Kidney glomerular epithelial cell (primary cell): ENCODE measurements at places on chromosomes 13 and 19.
A peak's percentile ranks its signal among the peaks of the same experiment; 100 is the strongest.

- no peak for DNase-seq
Measured at GRCh38 chr13:113483504-113484293, 6.8 kb downstream of the DCUN1D2 start.

DNA sequence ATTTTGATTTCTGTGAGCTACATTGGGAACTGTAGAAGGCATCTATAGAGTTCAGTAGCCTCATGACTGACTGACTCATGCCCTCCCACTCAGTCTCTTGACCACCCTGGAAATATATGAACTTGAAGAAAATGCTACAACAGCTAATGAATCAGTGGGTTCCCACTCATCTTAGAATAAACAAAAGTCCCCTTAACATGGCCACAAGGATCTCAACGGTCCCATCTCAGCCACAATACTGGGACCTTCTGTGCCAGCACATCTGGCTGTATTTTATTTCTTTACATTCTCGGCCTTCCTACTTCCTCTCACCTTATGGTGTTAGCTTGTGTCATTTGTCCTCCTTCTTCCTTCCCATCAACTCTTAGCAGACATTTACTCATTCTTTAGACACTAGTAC lies 619.8 kb downstream of the DCT start:
- no peak for DNase-seq

DNA sequence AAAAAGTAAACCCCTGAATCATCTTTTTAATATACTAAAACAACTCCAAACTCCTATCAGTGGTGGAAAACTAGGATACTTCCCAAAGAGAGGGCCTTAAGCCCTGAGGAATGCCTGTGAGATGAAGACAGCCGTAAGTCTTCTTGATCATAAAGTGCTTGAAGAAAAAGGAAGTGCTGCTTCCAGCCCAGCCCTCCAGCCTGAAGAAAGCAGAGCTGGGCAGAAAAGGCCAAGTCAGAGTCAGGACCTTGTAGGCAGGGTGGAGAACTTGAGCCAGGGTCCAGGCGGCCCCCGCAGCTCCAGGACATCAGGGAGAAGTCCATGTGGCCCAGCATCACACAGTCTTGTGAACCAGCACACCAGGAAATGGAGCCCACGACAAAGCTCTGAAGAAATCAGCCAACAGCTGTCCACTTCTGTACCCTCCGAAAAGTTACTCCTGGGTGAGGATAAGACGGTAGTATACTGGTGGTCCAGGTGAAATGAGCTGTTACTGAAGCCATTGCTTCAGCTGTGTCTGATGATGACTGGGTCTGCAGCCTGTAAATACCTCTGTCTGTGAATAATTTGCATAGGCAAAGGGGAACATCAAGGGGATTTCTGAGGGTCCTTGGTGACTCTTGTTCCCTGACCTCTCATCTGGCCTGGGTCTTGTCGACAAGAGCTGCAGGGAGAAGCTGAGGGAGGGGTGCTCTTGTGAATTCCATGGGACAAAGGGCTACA lies 18.7 kb upstream of the CRYL1 start:
- no peak for DNase-seq

- no peak for DNase-seq
Measured at GRCh38 chr19:17680230-17680722, 7.9 kb downstream of the UNC13A start.

DNA sequence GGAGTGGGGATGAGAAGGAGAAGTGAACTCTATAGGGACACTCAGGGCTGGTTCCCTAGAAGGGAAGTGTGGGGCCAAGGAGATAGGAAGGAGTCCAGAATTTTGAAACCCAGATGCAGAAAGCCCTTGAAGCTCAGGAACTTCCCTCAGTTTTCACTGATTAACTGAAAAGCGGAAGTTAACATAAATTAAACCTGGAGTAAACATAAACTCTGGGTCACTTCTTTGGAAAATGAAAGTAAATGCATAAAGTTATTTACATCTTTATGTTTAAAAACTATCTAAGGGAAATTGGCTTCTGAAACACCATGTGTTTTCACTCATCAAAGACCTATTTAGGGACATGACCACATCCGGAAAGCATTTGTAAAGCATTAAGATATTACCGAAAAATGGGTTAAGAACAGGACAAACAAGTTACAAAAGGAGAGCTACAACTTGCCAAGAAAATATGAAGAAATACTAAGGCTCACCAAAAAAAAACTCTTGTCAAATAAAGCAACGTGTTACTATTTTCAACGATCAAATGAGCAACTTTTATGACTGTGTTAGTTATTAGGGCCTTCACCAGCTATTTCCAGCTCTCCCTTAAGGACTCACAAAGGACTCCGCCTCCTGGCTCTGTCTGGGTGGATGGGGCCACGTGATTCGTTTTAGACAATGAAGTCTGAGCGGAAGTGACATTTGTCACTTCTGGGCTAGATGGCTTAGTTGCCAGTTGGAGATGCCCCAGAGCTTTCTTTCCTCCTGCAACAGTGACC lies 439.1 kb upstream of the ZNF507 start:
- no peak for DNase-seq

GRCh38 chr13:76293346-76293745 lies 592.9 kb downstream of the KCTD12 start:
- peak; percentile 91 for DNase-seq

DNA sequence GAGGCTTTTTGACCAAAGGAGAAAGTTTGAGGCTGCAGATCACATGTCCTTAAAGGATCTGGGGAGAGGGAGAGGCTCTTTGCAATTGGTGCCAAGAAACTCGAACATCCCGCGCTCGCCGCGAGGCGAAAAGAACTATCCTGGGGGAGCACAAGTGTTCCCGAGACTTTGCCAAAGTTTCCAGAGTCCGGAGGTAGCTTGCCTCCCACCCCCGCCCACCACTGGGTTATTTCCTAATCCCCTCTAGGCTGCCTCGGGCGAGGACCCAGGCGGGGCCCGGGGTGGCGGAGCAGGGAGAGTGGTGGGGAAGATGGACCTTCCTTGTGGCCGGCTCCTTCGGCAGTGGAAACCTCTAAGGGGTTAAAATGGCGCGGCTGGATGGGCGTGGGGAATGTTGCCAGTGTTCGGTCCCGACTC lies 114.5 kb downstream of the KCNRG start:
- DNase-seq, result no peak

DNA sequence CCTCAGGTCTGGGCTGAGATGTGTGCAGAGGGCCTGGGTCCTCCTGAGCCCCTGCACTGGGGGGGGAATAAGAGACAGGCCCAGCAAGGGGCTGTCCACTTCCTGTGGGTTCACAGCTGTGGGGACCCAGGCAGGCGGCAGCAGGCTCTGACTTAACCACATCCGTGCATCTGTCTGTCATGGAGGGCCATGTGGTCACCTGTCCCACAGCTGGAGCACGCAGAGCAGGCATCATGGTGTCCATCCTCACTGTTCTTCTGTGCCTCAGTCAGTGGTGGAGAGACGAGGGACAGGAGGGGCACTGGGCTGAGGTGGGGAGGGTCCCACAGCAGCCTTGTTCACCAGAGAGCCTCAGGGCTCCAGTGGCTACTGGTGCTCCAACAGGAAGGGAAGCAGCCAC lies 16.3 kb upstream of the KIR3DL3 start:
- no peak for DNase-seq

- DNase-seq, result no peak
Measured at GRCh38 chr13:32267836-32268439, 47.2 kb downstream of the ZAR1L start.

- DNase-seq, result no peak
Measured at GRCh38 chr13:25932365-25932764, 119.5 kb downstream of the SHISA2 start.

GRCh38 chr19:56474308-56474707 lies 2.8 kb downstream of the ZNF667 start:
- DNase-seq, result no peak

- no peak for DNase-seq
Measured at GRCh38 chr19:17205237-17206140, 9.7 kb upstream of the USE1 start.

DNA sequence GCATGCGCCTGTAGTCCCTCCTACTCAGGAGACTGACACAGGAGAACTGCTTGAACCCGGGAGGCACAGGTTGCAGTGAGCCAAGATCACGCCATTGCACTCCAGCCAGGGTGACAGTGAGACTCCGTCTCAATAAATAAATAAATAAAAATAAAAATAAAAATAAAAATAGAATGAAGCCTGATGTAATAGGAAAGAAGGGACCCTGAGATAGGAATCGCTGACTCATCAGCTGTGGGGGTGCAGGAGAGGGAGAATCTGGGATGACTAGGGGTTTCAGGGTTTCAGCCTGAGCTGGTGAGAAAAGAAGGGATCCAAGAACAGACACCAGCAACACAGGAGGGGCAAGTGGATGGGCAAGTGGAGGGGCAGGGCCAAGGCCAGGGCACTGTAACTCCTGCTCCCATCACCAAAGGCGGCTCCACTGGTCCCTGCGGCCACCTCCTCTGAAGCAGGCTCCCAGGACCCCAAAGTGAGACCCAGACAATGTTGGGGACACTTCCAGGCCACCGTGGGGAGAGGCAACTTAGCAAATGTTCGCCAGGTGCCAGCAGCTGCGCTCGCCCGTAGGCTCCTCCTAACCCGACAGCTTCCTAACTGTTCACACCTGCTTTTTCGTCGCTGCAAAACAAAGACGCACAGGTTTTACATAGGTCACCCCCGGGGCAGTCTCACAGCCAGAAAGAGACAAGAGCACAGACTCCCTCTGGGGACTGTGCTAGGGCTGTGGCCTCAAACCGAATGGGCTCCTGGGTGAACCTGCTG lies 1.2 kb downstream of the HAUS8 start:
- DNase-seq, result no peak

DNA sequence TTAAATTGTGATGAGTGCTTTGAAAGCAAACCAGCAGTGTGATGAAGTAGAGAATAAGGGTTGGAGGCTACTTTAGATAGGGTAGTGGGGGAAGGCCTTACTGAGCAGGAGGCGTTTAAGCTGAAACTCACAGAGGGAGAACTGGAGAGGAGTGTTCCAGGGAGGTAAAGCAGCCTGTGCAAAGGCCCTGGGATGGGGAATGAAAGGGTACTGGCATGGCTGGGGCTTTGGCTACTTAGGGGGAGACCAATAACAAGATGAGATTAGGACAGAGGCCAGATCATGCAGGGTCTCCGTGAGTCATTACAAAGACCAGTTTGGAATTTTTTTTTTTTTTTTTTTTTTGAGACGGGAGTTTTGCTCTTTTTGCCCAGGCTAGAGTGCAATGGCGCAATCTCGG lies 1.1 kb downstream of the PPP5C start:
- DNase-seq, result no peak

DNA sequence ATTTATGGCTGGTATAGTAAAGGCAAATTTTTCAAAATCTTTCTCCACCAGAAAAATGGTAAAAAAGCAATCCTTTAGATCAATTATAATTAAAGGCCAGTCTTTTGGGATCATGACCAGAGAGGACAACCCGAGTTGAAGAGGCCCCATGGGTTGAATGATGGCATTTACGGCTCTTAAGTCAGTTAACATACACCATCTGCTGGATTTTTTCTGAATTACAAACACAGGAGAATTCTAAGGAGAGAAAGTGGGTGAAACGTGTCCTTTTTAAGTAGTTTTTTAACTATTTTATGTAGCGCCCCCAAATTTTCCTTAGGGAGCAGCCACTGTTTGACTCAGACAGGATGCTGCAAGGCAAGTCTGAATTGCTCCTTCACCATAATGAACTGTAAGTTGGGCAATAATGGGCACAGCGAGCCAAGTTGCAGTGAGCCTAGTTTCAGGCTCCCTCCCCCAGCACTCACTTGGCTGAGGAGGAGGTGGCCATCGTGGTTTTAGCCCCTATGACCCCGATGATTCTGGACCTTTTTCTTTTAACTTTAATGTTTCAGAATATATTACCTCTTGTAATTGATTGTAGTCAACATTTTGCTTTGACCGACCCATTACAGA lies 13.6 kb upstream of the ZNF611 start:
- no peak for DNase-seq

- DNase-seq, result peak; percentile 100
Measured at GRCh38 chr13:105442949-105443699, 1092.3 kb downstream of the EFNB2 start.

- peak; percentile 58 for DNase-seq
Measured at GRCh38 chr19:40365613-40366401, 17.3 kb downstream of the PLD3 start.

GRCh38 chr13:43787997-43788396 lies 1.2 kb upstream of the ENOX1 start:
- DNase-seq, result no peak

GRCh38 chr13:66962953-66963352 lies 267.2 kb downstream of the PCDH9 start:
- no peak for DNase-seq

GRCh38 chr13:68998056-68998455 lies 1109.6 kb upstream of the ATXN8OS start:
- no peak for DNase-seq

GRCh38 chr13:74056801-74057542 lies 77.2 kb downstream of the KLF12 start:
- DNase-seq, result no peak

DNA sequence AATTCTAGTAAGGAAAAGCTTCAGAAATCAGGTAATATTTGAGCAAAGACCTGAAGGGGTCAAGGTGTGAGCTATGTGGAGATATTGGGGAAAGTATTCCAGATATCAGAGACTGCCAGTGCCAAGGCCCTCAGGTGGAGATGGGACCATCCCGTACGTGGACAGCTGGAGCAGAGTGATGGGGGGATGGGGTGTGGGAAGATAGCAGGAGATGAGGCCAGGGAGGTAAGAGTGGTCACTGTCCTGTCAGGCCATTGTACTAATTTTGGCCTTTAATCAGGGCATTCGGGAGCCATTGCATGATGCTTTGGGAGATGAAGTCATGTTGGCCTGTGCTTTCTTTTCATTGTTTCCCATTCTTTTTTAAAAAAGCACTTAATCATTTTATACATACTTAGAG lies 13.1 kb upstream of the GPR18 start:
- no peak for DNase-seq

DNA sequence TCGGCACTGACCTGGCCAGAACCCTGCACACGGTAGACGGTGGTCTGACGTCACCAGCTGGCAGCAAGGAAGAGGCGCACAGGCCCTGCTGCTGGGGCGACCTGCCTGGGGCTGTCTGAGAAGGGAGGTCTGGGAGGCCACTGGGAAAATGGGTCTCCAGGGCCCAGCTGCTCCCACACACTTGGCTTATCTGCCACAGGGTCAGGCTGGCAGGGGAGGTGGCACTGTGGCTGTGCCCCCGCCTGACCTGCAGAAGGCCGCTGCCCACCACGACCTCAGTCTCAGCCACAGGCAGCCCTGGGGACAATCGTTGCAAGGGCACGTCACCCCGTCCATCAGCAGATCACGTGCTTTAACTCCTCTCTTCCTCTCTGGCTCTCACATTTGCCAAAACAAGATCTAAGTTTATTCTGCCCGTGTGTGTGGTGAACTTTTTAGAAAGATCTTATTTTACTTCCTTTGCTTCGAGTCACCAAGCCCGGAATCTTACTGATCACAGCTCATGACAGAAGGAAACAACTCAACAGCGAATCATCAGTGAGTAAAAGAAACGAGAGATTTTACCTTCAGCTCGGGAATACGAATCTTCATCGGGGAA lies 45.2 kb upstream of the RANBP3 start:
- DNase-seq, result peak; percentile 28

- no peak for DNase-seq
Measured at GRCh38 chr13:51767100-51767499, 36.9 kb downstream of the DHRS12 start.
